Aorta (tissue), 5 donors: ENCODE measurements at places on chromosomes 4 and X. TPM values are rescaled to one million over a fixed set of nuclear protein-coding genes. Genes with fewer than 3 reads are reported as not detected.

ZNF41 gene
- polyA plus RNA-seq: 3.3 TPM

ATP8A1 gene
- 0.38 TPM for polyA plus RNA-seq

FATE1 gene
- not detected for polyA plus RNA-seq

PRRG3 gene
- polyA plus RNA-seq: not detected

MTTP gene
- not detected for polyA plus RNA-seq
